Tongue (tissue), 3 donors: ENCODE measurements at places on chromosomes 7 and 10.

DNA sequence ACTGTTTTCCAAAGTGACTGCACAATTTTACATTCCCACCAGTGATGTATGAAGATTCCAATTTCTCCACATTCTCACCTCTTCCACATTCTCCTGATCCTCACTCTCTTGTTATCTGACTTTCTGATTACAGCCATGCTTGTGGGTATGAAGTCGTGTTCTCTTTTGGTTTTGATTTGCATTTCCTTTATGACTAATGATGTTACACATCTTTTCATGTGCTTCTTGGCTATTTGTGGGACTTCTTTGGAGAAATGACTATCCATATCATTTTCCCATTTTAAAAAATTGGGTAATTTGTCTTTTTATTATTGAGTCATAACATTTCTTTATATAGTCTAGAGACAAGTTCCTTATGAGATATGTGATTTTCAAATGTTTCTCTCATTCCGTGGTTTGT lies 10.5 kb upstream of the GIMAP8 start:
- DNase-seq: no peak

- DNase-seq: no peak
Observed at GRCh38 chr10:129134371-129134770, 332.7 kb upstream of the MGMT start.

DNA sequence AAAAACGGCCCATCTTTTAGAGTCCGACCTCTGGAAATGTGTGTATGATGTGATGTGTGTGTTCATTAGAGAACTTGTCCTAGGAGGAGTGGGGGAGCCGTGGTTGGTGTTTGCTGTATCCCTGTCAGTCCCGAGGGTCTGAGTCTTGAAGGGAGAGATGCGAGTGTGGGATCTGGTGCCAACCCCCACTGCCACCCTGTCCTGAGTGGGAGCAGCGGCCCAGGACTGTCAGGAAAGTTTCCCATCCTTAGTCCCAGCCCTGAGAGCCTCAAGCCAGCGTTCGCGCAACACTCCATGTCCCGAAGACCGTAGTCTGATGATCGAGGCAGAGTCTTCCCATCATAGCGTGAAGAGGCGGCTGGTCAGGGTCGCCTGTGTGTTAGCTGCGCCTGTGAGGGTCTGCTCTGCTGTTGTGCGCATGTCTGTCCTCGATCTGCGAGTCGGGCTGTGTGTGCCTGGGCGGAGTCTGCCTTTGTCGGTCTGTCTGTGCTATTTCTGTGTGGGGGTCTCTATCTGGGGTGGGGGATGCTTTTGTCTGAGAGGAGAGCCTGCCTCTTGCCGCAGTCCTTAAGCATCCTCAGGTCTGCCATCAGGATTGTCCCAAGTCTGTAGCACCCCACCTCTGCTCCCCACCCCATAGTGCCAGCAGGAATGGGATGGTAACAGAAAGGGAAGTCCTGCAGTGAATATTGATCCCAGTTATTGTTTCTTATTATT lies 514 bp upstream of the CHAT start:
- DNase-seq: no peak

DNA sequence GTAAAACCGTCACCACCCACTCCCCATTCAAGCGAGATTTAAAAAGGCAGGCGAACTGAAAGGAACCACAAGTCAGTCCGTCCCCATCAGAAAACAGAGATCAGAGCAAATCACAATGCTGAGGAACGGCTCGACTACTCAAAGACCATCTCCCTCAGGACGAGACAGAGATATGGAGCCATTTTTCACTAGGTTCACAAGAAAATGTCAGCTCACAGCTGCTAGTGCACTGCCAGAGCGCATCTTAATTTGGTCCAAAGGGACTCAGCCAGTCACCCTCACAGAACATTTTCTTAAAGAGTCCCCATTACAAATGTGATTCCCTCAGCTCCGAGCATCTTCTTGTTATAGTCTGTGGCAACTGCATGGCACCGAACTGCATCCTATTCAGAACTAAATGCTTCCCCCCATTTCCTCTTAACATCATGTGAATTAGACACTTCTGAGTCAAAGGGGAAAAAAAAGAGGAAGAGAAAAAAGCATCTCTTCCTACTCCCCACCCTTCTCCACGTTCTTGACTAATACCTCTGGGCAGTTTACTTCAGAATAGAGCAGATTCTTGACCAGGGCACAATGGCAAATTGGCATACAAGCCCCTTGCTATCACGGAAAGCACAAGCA lies 683.9 kb downstream of the MAGI2 start:
- peak; percentile 19 for DNase-seq

- no peak for DNase-seq
Observed at GRCh38 chr7:47669901-47670384, 88.0 kb upstream of the TNS3 start.

DNA sequence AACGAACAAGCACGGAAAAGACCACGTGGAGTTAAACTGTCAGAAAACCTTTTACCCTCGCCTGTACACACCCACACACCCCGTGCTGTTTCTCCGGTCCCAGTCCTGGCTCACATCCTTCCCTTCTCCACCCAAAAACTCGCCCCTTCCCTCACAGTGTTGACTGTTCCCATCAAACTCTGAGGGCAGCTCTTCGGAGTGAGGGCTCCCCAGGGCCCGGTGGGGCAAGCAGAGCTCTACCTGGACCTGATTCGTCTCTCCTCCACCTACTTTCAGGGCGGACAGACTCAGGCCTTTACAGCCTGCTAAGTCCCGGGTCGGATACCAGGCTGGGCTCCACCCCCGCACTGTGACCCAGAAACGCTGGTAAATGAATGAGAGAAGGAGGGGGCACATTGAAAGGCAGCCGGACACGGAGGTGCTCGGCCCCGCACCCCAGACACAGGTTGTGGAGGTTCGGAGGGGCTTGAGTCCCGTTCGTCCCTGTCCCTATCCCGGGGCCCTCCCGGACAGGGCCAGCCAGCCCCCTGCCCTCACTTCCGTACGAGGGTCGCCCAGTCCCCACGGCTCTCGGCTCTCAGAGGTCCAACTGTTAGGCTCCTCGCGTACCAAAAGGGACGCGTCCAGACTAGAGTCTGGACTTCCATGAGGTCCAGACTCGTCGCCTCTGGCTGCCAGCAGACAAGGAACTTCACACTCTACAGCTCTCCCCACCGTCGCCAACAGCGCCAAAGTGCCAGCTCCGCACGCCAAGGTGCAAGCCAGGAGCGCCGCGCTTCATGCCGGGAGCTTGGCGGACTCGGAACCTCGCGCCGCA lies 31.7 kb upstream of the ASL start:
- DNase-seq: peak; percentile 46

DNA sequence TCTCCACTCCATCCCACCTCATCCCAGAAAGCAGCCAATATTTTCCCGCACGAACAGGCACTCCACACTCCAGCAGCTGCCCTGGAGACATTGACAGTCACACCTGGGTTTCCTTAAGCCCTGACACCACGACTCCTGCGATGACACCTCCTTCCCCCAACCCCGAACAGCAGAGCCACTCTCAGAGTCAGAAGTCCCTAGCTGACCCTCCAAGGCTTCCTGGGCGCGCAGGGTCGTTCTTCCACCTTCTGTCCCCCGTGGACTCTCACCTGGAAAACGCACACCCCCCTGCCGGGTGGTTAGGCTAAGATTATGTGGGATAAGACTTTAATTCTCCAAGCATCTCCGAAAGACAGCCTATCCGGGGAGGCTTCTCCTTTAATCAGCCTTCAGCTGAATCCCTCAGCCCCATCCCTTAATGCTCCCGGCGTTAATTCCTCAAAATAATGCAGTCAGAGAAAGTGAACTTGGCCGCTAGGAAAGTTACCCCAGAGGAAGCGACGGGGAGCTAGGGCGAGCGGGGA lies 1.1 kb downstream of the DENND11 start:
- peak; percentile 8 for DNase-seq

DNA sequence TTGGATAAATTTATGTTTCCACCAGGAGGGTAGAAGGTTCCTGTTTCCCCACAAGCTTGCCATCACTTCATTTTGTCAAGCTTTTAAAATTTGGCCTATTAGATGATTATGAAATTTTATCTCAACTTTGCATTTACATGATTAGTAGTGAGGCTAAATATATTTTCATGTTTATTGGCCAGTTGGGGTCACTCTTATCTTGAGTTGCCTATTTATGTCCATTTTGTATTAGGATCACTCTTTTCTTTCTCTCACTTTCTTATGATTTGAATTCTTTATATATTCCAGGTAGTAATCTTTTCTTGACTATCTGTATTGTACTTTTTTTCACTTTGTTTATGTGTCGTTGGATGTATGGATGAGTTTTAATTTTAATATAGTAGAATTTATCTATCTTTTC lies 218.6 kb upstream of the SLC26A5 start:
- DNase-seq: no peak

DNA sequence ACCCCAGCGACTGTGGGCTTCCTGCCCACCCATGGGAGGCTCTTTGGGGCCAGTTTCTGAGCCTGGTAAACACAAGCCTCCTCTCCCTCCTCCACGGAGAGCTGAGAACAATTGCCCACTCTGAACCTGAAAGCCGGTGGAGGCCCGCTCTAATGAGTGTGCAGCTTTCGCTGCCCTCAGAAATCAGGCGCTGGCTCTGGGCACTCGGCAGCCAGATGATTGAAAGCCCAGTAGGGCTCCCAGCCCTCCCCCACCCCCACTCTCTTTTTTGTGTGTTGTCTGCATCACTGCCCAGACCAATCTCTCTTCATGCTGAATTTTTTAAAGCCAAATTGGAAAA lies 438.9 kb downstream of the RPS24 start:
- DNase-seq: peak; percentile 33

- peak; percentile 45 for DNase-seq
Observed at GRCh38 chr7:136138991-136139390, 161.8 kb upstream of the MTPN start.

- no peak for DNase-seq
Observed at GRCh38 chr10:124344266-124344590, 74.5 kb downstream of the OAT start.

DNA sequence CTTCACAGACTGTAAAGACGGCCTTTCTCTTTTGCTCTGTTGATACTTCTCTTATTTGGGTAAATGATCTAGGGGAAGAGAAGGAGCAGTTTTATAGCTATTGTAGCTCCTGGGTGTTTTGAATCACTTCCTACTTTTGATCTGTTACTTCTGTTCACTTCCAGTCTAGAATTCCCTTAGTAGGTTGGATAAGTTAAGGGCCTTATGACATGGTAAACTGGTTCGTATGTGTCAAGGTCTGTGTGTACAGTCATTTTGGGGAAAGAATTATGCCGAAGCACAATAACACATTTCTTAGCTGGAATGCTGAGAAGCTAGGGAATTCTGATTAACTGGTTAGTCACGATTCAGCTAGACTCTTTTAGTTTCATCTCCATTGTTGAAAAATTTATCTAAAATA lies 8.1 kb downstream of the DENND10 start:
- DNase-seq: no peak

GRCh38 chr7:5567790-5568189 lies 144.2 kb upstream of the TNRC18 start:
- DNase-seq: no peak

DNA sequence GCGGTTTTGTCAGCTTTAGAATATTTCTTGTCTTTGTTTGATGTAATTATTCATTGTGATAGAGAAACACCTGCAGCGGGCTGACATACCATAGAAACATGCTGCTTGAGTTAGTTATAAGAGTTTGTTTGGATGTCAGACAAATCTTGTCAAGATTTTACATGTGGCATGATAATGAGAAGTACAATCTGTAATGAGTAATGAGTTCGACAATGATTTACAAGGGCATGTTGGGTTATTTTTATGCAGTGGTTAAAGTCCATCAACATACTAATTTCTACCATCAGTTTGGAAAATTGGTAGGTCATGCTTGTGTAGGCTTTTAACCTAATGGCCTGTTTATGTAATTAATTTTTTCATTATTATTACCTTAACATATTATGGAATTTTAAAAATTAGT lies 31.3 kb downstream of the FZD1 start:
- DNase-seq: no peak

- peak; percentile 15 for DNase-seq
Observed at GRCh38 chr7:11168650-11169170, 195.0 kb downstream of the PHF14 start.

- peak; percentile 76 for DNase-seq
Observed at GRCh38 chr10:47340608-47341170, 7.5 kb upstream of the RBP3 start.

DNA sequence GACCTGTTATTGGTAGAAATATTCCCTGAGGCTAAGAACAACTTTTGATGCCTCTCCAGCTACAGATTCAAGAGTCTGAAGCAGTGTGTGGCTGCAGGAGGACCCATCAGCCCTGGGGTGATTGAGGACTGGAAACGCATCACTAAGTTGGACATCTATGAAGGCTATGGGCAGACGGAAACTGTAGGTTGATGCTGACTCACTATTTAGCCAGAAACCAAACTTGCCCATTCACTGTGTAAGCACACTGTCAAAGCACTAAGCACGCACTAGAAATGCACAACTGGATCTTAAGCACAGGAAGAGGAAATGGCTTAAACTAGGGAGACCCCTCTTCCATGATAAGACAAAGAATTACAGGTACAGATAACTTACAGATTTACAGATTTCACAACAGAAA lies 20.8 kb downstream of the ACSM6 start:
- DNase-seq: no peak

DNA sequence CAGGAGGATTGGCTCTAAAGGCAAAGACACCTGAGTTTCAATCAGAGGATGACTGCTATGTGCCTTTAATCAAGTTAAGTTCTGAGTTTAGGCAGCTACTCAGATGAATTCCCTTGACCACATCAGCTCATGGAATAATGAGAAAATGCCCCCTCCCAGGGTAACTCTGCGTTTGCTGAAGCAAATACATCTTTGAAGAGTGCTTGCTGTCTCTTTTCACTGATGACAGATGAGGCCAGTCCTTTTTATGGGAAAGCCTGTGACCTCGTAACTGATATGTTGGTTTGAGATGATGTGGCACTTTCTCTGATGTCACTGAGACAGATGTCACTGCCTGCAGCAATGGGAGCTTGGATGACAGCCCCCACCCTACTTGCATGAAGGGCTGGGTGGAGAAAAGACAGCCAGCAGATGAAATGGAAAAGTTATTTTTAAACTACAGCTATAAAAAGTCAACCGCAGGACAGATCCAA lies 43.7 kb upstream of the DGKI start:
- peak; percentile 68 for DNase-seq

DNA sequence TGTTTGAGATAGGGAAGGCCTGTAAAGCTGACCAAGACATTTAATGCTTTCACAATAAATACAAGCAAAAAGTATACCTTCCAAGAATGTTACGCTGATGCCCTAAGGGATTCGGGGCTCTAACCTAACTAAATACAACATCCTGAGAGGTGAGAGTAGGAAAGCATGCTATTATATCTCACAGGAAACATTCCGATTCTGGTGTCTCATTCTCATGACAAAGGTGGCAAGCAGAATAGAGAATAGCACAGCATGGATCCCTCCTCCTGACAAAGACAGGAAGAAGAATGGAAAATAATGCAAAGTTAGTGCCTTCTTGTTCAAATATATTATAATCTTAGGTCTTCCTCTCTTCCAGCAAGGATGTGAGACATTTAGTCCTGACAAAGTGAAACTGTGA lies 504.3 kb downstream of the TFEC start:
- DNase-seq: no peak

GRCh38 chr7:34973400-34973760 lies 63.9 kb downstream of the DPY19L1 start:
- no peak for DNase-seq

- no peak for DNase-seq
Observed at GRCh38 chr7:32618987-32619386, 123.7 kb downstream of the AVL9 start.
